Smooth muscle cell of the pulmonary artery (primary cell): ENCODE measurements at places on chromosomes 5 and 9. TPM values are rescaled to one million over a fixed set of nuclear protein-coding genes. Genes with fewer than 3 reads are reported as not detected.

MEGF10 gene
- under 0.01 and 3.0 TPM in 2 replicates for total RNA-seq

HTR4 gene
- total RNA-seq = 0.07 and 3.3 TPM in 2 replicates

ITGA2 gene
- 83.3 and 167 TPM in 2 replicates for total RNA-seq

PCDHA7 gene
- 1.4 and 1.7 TPM in 2 replicates for total RNA-seq

PLAC8L1 gene
- total RNA-seq = 0.20 and 0.52 TPM in 2 replicates

GRXCR2 gene
- not detected in 2 replicates for total RNA-seq

C1QTNF3 gene
- 1.2 and 1.7 TPM in 2 replicates for total RNA-seq

IFNA2 gene
- total RNA-seq = not detected in 2 replicates

SNCAIP gene
- 0.13 and 1.2 TPM in 2 replicates for total RNA-seq

URM1 gene
- total RNA-seq = 47.5 and 47.8 TPM in 2 replicates

QRFP gene
- total RNA-seq = not detected in 2 replicates

RASEF gene
- 0.07 TPM in 2 replicates for total RNA-seq

GARIN3 gene
- total RNA-seq = not detected in 2 replicates

TTC16 gene
- total RNA-seq = 0.07 TPM in 1 of 2 replicates, not detected in the other

PTPRD gene
- total RNA-seq = 5.0 and 17.2 TPM in 2 replicates

STK32A gene
- total RNA-seq = 3.5 and 3.7 TPM in 2 replicates

MLANA gene
- not detected in 2 replicates for total RNA-seq

C9orf43 gene
- 0.13 and 0.69 TPM in 2 replicates for total RNA-seq

TAF1L gene
- total RNA-seq = under 0.01 TPM in 1 of 2 replicates, not detected in the other

CCDC69 gene
- 0.65 and 1.0 TPM in 2 replicates for total RNA-seq

ANKRD31 gene
- total RNA-seq = under 0.01 and 0.03 TPM in 2 replicates

KLF4 gene
- total RNA-seq = 13.3 and 22.5 TPM in 2 replicates

ZFP37 gene
- 2.3 and 3.0 TPM in 2 replicates for total RNA-seq

OR2S2 gene
- not detected in 2 replicates for total RNA-seq
